Upper lobe of right lung (tissue), 1 donor: ENCODE measurements at places on chromosomes 7 and 10. TPM values are rescaled to one million over a fixed set of nuclear protein-coding genes. Genes with fewer than 3 reads are reported as not detected.

AKR1D1 gene
- total RNA-seq = not detected

CFAP43 gene
- 0.75 TPM for total RNA-seq

EPO gene
- total RNA-seq = not detected

GRCh38 chr7:143289421-143289820 lies 1.3 kb downstream of the CASP2 start:
- no peak for DNase-seq

GRCh38 chr10:113273181-113274163 lies 279.4 kb upstream of the HABP2 start:
- peak; percentile 70 for DNase-seq

DNA sequence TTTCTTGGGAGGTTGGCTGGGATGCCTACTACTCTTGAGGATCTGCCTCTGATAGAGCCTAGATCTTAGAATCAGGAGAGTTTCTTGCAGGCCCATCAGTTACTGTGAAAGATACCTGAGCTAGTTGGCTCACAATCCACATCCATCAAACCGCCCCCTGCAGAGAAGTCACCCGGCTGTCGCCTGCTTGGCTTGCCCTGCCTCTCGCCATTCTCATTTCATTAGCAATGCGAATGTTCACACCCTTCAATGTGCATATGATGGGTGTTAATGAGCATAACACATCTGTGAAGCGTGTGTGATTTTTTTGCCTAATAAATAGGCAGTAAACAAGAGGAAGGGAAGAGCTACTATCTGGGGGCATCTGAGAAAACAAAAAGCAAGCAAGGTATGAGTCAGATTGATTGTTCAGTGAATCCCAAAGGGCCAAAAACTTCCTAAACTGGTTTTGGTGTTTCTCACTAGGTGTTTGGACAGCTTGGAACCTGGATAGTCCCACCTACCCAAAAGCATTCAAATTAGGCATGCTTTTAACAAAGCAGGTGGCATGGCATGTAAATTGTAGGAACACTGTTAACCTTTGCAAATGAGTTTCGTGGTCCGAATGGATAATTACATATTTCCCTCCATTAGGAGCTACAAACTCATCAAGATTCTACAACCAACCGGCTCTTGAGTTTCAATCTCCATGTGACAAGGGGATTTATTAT lies 272.3 kb upstream of the C7orf33 start:
- DNase-seq = no peak

DNA sequence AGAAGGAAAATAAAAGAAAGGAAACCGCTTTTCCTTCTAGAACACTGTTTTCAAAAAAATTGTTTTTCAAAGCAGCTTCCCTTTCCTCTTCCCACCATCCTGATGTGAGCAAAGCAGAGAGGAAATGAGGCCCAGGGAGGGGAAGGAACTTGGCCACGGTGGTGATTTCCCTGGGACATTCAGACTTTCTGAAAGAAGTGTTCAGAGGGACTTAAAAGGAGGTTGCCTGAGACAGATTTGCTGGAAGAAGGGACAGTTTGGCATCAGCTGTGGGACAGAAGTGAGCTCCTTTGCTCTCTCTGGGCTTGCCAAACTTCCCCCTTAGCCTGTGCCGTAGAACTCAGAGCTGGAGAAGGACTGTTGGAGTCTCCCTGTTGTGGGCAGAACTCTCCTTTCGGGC lies 30.3 kb downstream of the ADCYAP1R1 start:
- DNase-seq = peak; percentile 10

- no peak for DNase-seq
Observed at GRCh38 chr7:107690611-107691010, 30.0 kb downstream of the SLC26A4 start.
